Amygdala (tissue), 56 donors: ENCODE measurements at places on chromosomes 16 and 17.

GRCh38 chr16:14613991-14614390 is 16.1 kb downstream of the PARN start:
- no peak for DNase-seq

GRCh38 chr17:79039171-79039570 is 15.2 kb downstream of the C1QTNF1 start:
- DNase-seq, result no peak

GRCh38 chr17:77510133-77510796 is 369.5 kb downstream of the SEC14L1 start:
- DNase-seq, result no peak

DNA sequence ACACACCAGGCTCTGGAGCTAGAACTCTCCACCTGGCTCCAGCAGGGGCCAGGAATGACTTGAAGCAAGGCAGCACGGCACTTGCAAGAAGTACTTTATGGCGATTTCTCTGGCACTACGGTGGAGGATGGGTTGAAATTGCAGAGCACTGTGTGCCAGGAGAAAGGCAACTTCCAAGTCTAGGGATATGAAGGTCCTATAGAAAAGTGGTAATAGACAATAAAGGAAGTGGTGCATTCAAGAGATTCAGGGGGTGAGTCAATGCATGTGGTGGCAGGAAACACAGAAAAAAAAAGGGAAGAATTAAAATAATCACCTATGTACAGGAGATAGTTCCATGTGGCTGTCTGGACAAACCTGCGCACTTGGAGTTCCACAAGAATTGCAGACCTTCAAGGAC is 240.3 kb upstream of the DYNLRB2 start:
- DNase-seq, result no peak

- DNase-seq, result no peak
These were observed 9.7 kb downstream of the CDH16 start for GRCh38 chr16:66908762-66909559.

DNA sequence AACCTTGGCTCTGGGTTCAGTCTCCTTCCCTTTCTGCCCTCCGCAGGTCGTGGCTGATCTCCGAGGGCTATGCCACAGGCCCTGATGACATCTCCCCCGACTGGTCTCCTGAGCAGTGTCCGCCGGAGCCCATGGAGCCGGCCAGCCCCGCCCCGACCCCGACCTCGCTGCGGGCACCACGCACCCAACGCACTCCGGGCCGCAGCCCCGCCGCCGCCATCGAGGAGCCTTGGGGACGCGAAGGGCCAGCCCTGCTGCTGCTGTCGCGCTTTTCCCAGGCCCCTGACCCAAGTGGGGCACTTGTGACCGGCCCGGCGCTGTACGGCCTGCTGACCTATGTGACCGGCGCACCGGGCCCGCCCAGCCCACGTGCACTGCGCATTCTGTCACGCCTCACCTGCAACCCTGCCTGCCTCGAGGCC is 5.1 kb downstream of the ARMC5 start:
- DNase-seq, result no peak

- DNase-seq, result no peak
These were observed 24.2 kb downstream of the TOM1L2 start for GRCh38 chr17:17947966-17948365.

- DNase-seq, result no peak
These were observed 23.0 kb downstream of the CARHSP1 start for GRCh38 chr16:8845699-8846298.

DNA sequence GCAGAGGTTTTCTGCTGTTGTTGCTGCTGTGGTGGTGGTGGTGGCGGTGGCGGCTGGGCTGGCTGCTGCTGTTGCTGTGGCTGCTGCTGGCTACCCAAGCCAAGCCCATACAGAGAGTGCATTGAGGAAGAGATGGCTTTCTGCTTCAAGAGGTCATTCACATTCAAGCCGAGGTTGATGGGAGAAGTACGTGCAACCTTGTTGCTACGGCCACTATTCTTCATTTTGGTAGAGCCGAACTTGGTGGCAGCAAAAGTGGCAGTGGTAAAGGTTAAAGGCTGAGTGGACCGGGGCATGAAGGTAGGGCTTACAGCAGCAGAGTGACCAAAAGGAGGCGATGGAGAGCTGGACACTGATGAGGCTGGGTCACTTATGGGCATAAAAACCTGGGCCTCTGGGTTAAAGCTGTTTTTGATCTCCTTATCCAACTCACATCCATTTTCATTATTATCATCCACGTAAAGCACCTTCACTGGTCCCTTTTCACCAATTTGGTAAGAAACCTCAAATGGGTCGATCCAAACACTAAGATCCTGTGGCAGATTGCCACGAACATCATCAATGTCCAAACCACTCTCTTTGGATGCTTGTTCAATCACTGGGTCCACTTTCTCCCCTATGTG is 2.8 kb downstream of the TOB1 start:
- DNase-seq, result peak; percentile 22

- no peak for DNase-seq
These were observed 133.5 kb downstream of the FTO start for GRCh38 chr16:53837426-53837825.

- no peak for DNase-seq
These were observed 1.4 kb upstream of the SLX4 start for GRCh38 chr16:3612510-3613466.

- no peak for DNase-seq
These were observed 48.1 kb downstream of the KSR1 start for GRCh38 chr17:27504188-27504995.

DNA sequence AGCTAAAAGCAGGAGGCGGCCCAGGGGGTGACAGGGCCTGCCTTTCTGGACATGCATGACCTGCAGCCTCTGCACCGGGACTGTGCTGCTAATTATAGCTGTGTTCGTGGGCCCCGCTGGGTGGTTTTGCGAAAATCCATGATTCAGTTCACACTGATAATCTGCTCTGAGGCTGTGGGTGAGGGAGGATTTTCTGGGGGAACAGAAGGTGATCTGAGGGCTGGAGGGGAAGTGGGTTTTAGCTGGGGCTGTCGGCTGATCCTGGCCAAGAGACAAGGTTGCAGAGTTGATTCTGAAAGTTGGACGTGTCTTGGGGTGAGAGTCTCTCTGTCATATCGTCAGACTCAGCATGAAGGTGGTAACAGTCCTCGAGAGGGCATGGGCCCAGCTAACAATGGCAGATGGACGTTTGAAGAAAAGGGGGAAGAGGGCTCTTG is 187.5 kb upstream of the ZNF469 start:
- no peak for DNase-seq

DNA sequence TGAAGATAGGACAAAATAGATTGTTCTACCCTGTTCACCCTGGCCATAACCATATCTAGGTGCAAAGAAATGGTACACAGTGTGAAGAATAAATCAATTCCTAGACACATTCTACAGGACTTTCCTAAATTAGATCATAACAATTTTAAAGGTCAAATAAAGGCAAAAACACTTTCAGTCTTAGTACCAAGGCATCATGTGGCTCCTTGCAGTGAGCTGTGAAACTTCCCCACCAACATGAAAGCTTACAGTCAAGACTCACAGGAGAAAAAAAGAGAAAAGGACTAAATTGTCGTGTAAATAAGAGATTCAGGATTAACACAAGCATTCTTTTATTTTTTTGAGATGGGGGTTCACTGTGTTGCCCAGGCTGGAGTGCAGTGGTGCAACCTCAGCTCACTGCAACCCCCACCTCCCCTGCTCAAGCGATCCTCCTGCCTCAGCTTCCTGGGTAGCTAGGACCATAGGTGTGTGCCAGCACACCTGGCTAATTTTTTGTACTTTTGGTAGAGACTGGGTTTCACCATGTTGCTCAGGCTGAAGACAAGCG is 14.2 kb downstream of the NSMCE1 start:
- DNase-seq, result no peak

DNA sequence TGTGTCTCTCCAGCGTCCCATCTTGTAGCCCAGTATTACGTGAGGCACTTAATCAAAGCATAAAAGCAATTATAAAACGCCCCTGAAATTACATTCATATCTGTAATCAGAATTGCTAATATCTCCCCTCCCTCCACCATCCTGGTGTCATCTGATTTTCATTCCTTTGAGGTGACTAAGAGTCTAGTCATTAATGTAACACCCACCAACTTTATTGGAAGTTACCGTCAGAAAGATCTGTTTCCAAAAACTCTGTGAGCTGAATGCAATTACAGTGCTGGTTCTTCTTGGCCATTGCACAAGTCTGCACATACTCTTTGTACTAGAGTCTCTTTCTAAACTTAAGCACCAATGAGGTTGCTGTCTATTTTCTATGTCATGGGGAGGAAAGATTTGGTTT is 12.5 kb upstream of the MAF start:
- no peak for DNase-seq

DNA sequence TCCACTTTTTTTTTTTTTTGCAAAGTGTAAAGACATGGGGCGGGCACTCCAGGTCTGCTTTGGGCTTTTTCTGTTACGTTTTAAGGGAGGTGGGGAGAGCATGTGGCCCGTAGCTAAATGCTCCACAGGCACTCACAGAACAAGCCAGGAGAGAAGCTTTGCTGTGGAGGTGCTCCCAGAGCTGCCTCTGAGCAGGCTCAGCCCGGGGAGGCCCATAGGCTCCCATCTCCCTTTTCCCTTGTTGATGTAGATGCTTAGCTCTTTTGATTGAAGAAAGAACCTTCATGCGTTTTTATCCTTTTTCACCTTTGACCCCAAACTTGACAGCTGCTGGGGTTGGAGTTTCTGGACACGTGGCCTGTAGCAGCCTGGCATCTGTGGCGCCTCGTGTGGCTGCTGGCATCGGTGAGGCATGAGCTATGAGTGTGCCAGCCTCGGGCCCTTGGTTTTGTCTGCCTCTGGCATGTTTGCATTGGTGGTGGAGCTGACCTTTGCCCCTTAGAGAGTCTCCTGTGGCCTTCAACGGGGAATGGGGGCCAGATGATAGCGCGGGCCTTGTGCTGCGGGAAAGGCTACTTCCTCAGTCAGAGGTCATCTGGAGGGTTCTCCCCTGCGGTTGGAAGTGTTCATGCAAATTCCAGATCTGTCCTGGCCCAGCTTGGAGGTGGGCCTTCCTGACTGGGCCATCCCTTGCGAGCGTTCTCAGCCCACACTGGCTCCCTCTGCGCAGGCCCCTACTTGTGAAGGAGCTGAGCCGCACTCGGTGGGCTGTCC is 20.0 kb upstream of the IL17C start:
- no peak for DNase-seq

DNA sequence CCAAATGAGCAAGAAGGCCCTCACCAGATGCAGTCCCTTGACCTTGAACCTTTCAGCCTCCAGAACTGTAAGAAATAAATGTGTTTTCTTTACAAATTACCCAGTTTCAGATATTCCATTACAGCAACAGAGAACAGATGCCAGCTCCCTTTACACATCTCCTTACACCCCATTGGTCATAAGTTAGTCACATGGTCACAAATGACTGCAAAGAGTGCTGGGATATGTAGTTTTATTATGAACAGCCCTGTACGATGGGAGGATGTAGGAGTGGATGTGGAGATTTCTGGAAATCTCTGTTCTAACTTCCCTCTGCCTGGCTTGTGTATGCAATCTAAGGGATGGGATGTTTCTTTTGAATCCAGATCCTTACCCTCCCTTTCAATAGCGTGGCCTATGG is 13.3 kb upstream of the RPL38 start:
- no peak for DNase-seq

DNA sequence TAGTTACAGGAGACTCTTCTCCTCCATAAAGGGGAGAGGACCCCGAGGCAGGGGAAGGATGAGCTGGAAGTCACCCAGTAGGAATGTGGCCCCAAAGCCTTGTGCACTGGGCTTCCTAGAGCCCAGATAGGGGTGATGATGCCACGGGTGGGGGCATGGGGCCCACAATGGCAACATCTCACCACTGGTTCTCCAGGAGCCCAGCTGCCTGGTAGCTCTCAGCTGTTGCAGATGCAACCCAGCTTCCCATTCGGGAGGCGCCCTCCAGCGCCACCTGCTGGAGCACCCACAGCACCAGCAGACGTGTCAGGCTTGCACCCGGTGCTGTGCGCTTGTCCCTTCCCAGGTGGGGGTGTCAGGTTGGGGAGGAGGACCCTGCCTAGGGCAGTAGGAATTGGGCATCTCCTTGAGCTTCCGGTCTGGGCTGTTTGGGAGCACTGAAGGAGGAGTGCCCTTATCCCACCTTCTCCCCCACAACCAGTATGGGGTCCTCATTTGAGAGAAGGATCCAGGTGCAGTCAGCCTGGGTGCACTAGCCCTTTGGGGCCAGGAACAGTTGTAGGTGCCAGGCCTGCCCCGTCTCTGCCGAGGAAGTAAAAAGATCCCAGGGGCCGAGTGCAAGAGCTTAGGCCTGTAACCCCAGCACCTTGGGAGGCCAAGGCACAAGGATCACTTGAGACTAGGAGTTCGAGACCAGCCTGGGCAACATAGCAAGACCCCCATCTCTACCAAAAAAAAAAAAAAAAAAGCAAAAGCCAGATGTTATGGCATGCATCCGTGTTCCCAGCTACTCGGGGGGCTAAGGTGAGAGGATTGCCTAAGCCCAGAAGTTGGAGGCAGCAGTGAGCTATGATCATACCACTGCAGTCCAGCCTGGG is 14.4 kb downstream of the CDIPT start:
- peak; percentile 25 for DNase-seq

GRCh38 chr16:22843856-22844255 is 29.9 kb downstream of the HS3ST2 start:
- no peak for DNase-seq

GRCh38 chr17:5050278-5050677 is 15.1 kb upstream of the SLC52A1 start:
- no peak for DNase-seq

- no peak for DNase-seq
These were observed 196.7 kb upstream of the GSE1 start for GRCh38 chr16:85416228-85417109.

DNA sequence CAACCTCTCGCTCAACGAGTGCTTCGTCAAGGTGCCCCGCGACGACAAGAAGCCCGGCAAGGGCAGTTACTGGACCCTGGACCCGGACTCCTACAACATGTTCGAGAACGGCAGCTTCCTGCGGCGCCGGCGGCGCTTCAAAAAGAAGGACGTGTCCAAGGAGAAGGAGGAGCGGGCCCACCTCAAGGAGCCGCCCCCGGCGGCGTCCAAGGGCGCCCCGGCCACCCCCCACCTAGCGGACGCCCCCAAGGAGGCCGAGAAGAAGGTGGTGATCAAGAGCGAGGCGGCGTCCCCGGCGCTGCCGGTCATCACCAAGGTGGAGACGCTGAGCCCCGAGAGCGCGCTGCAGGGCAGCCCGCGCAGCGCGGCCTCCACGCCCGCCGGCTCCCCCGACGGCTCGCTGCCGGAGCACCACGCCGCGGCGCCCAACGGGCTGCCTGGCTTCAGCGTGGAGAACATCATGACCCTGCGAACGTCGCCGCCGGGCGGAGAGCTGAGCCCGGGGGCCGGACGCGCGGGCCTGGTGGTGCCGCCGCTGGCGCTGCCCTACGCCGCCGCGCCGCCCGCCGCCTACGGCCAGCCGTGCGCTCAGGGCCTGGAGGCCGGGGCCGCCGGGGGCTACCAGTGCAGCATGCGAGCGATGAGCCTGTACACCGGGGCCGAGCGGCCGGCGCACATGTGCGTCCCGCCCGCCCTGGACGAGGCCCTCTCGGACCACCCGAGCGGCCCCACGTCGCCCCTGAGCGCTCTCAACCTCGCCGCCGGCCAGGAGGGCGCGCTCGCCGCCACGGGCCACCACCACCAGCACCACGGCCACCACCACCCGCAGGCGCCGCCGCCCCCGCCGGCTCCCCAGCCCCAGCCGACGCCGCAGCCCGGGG is 1.3 kb downstream of the FOXC2 start:
- DNase-seq, result no peak
